Hippocampal formation (tissue), 2 donors: ENCODE measurements at places on chromosomes 11 and 22.

GRCh38 chr11:103893371-103893770 lies 143.1 kb upstream of the DDI1 start:
- DNase-seq: no peak

- DNase-seq: no peak
Measured at GRCh38 chr11:64373598-64373974, 14.6 kb downstream of the RPS6KA4 start.

DNA sequence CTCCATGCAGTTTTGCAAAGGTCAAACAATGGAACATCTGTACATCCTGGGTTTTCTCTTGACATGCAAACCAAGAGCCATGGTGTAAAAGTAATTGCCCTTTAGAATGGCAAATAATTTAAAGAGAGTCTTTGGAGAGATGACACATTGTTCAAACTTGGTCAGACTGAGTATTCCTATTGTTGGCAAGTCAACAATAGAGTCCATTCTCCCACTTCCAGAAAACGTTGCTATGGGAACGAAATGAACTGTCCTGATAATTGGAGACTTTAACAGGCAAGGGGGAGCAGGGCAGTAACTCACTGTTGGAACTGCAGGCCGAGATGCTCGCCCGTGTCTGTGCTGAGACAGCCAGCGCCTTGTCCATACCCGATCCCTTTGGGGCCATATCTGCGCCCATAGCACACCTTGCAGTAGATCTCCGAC lies 13.9 kb downstream of the CSRP3 start:
- peak; percentile 33 for DNase-seq

DNA sequence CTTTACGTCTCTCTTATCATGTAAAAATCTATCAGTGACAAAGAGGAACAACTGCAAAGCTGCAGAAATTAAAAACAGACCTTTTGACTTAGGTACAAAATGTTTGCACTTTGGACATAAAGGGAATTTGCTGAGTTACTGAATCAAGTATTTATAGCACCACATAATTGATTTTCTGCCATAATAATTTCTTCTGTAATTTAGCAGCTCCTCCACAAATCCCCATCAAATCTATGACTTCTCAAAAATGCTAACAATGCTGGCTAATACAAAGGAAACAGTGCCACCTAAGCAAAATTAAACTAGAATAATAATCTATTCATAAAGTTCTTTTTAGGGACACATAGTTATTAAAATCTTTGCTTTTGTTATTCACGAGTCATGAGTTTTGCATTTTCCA lies 215.1 kb downstream of the SWAP70 start:
- DNase-seq: no peak

- DNase-seq: no peak
Measured at GRCh38 chr11:69106031-69106811, 49.5 kb upstream of the SMIM38 start.

DNA sequence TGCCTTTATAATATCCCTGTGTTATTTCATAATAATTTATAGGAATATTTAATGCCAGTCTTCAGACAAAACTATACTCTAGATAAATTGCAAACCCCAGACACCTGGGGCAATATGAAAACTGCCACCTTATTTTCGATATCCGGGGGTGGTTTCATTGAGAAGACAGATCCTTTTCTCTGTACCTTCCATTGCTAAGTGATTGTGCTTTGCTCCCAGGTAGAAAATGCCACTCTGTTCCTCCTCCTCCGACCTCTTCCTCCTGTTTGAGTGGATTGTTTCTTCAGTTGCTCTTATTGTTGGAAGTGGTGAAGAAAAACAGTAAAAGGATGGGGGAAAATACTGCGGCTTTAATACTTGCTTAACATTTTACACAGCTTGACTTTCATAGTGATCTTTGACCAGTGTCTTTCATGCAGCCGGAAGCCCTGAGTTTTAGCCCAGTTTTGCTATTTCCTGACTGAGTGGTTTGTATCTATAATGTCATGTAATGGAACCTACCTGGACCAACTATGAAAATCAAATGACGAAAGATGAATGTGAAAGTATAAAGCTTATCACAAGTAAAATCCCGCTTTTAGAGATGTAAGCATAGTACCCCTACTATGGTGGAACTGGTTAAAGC lies 5.6 kb upstream of the GRIK4 start:
- no peak for DNase-seq

GRCh38 chr22:42375982-42376381 lies 56.2 kb downstream of the NFAM1 start:
- no peak for DNase-seq
